ENCODE measurements at places on chromosomes 5 and 9.

GRCh38 chr5:147415651-147416050 is 94.2 kb downstream of the DPYSL3 start:
- DNase-seq, result no peak

DNA sequence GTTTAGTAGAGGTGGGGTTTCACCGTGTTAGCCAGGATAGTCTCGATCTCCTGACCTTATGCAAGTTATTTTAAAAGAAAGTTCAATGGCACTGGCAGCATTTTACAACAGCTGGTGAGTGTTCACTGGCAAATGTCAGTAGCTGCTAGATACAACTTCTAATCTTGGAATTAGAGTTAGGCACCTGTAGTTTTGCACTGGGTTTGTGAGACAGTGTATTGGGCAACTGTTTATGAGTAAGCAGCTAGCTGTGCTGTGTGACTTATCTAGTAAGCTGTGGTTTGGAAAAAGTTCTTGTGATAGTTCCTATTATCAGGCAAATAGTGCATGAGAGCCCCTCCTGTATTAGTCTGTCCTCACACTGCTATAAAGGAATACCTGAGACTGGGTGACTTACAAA is 61.5 kb downstream of the UBE2QL1 start:
- no peak for DNase-seq

GRCh38 chr5:147371290-147371689 is 136.5 kb downstream of the STK32A start:
- no peak for DNase-seq

DNA sequence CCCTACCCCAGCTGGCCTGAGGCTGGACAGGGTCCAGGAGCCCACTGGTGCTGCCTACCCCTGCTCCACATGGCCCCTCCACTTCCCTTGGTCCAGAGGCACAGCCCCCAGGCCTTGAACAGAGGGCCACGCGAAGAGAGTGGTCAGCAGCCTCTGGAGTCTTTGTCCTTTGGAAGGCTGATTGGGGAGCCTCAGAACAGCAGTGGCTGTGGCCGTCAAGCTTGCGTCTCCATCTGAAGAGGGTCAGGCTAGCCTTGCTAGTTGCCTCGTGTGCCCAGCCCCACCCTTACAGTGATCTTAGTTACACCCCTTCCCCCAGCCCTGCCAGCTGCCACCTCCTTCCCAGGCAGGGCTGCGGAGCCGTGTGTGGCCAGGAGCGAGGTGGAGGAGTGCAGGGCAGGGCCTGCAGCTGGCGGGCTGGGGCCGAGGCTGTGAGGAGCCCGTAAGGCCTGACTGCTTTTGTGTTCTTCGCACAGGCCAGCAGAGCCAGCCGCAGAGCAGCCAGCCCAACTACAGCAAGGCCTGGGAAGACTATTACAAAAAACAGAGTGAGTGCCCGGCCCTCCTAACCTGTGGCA is 30.1 kb upstream of the PRDM12 start:
- DNase-seq, result no peak

DNA sequence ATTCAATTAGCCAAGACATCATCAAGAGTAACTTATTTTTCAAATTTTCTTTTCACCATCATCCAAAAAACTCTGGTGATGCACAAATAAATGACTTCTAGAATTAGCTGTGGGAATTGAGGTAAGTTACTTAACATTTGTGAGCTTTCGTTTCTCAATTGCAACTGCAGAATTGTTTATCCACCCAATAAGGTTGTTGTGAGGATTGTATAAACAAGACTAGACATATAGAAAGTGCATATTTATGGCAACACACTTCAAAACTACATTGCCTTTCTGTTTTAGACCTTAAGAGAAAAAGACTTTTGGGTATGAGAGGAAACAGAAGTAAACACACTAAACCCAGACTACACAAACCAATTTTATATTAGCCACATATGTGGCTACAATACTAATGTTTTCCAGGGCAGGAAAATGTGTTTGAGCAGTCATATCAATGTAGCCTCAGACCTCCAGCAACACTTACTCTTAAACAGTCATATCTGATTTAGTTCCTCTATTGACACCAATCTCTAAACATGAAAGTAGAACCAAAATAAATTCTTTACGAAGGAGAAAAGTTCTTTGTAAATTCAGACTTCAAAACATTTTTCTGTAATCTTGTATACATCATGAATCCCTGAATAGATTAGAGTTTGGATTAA is 488.0 kb upstream of the CYLC2 start:
- no peak for DNase-seq

Data from stimulated activated CD4-positive, alpha-beta T cell treated with anti-CD3 and anti-CD28 coated beads, Interleukin-4, amount 100 ng/mL, for 48 hours (primary cell).